Stimulated activated CD4-positive, alpha-beta T cell treated with anti-CD3 and anti-CD28 coated beads, Interleukin-1b, Interleukin-23, amount 100 ng/mL, for 24 hours (primary cell): ENCODE measurements at places on chromosomes 12 and 14.

DNA sequence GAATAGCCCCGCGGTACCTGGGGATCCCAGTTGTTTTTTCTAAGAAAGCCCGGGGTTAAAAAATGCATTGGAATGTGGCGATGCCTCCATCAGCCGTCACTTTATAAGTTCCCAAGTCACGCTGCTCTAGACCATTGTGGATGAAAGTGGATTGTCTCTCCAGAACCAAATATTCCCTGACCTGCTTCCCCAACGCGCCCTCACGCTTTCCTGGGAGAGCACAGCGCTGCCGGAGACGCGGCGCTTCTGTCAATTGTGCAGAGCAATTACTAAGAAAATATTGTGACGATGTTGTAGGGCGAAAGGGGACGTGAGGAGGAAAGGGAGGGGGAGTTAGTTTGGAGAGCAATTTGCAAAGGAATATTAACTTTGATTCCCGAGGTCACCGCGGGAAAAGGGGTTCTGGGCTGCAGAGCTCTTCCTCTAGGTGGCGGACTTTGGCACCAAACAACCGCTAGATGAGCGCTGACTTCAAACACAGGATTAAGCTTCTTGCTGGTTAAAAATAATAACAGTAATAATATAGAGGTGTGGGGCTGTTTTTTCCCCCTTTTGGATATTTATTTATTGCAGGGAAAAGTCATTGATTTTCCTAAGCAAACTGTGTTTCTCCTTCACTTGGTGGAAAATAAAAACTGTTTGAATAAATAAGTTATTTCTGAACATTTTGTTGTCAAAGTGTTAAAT lies 9.6 kb upstream of the FOXG1 start:
- no peak for DNase-seq

- no peak for DNase-seq
Measured at GRCh38 chr14:77212097-77212870, 30.7 kb downstream of the TMEM63C start.

DNA sequence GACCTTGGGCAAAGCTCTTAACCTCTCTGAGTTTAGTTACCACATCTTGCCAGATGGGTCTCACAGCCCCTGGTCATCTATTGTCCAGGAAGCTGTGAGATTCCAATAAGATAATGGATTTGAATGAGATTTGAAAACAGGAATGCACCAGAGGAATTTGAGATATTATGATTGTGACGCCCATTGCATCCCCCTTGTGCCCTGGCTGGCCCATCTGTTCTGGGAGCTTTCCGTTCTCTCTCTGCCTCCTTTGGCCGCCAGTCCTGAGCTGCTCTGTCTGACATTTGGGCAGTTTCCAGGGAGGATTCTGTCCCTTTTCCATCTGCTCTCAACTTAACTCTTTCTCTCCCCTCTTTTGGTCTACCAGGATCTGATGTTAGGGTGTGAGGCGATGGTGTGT lies 24.6 kb downstream of the SRRM4 start:
- DNase-seq, result no peak

- DNase-seq, result no peak
Measured at GRCh38 chr12:51675071-51675803, 84.2 kb downstream of the SCN8A start.

DNA sequence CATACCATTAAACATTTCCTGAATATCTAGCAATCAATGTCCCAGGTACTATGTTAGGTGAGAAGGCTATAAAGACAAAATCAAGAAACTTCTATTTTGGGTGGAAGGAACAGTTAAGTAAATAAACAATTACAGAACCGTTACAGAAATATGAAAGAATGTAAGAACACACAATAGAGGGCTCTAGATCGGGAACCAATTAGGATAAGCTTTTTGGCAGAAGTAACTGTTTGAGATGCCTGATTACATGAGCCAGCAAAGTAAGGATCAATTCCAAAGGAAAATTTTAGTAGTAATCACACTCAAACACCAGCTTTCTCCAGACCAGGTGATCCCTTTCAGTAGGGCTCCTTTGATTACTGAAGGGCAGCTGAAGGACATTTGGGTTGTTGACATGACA lies 33.9 kb downstream of the PPP1R12A start:
- no peak for DNase-seq

DNA sequence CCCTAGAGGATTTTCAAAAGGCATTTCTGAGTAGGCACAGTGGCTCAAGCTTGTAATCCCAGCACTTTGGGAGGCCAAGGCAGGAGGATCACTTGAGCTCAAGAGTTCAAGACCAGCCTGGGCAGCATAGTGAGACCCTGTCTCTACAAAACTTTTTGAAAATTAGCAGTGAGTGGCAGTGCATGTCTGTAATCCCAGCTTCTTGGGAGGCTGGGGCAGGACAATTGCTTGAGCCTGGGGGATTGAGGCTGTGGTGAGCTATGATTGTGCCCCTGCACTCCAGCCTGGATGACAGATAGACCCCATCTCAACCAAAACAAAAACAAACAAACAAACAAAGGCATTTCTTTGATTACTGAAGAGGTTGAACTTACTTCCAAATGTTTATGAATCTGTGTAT lies 201.4 kb downstream of the KIF26A start:
- no peak for DNase-seq

DNA sequence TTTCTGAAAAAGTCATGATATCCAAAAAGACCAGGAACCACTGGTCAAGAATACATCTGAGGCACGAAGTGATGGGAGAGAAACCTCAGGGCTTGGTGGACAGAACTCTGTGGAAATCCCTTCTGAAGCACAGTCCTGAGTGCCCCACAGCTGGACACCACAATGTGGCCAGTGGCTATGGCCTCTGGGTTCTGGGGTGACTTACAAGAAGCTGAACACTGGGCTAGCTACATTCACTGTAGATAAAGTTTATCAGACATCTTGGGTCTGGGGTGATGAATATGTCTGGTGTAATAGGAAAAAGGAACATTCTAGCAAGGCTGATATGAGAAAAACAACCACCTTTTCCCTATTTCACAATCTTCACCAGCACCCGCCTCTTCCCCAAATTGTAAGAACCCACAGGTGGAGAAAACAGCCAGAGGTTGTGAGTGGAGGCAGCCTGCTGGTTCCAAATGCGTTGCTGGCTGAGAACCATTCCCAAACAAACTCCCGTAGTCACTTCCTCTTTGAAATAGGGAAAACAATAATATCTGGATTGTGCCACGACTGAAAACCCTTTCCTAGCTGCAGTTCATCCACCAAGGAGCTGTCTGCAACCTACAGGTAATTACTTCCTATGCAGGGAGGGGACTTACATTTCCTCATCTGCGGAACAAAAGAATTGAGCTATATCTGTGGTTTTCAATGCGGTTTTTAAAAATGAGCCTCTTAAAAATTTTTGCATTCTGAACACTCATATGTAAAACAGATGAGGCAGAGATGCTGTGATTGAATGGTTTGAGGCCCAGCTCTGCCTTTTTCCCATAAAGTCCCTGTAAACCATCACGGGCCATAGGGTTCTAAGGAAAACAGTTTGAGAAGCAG lies 193.6 kb downstream of the SLC41A2 start:
- DNase-seq, result no peak

DNA sequence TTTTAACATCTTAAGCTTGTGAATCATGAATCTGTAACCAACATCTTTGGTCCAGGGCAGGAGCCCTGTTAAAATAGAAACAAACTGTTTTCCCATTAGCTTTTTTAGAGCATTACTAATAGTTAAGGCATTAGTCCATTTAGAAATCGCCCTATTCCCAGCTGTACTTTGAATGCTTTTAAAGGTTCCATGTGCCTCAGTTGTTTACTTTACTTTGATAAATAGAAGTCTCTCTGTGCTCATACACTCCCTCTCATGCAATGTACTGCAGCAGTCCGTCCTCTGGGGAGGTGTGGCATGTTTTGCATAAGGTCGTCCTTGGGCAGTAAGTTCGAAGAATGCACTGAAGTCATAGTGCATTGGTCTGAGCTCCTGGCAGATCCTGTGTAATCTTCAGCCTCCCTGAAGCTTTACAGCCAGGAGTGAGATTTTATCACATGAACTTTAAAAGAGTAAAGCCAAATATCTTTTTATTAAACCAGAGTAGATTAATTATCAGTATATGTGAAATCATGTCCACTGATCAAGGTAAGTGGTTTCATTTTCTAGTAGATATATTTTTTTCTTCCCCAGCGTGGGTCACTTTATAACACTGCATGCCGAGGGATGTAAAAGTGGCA lies 134.7 kb downstream of the FGD4 start:
- no peak for DNase-seq

GRCh38 chr12:123506059-123506842 lies 27.3 kb downstream of the RILPL1 start:
- DNase-seq, result no peak

DNA sequence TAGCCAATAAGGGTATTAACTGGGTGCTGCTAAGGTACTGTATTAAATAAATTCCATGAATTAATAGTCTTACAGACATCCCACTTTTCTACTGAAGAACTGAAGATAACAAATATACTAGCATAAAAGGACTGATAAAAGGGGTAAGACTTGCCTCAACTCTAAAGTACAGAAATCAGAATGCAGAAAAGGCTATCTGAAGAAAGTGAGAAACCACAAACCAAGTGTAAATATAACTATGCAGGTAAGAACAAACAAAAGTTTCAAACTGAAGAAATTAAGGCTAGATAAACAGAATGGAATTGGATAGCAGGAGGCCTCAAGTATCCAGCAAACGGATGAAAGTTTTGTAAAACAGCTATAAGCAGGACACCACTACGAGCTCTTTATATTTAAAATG lies 29.5 kb downstream of the YAF2 start:
- no peak for DNase-seq

GRCh38 chr12:47990351-47991105 lies 13.7 kb downstream of the COL2A1 start:
- DNase-seq, result no peak

DNA sequence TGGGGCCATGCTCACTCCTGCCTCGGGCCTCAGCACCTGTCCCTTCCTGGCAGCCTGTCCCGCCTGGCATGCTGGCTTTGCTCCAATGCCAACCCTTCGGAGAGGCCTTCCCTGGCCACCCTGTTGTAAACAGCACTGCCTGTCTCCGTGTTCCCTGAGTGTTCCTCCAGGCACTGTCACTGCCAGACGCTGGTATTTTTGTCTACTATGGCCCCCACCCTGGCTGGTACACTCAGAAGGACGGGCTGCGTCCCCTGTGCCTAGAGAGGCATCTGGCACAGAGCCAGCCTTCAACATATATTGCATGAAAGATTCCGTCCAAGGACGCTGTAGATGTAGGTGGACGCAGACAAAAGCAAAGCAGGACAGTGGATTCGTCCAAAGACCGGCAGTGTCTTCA lies 2.7 kb upstream of the ASPG start:
- DNase-seq, result no peak

DNA sequence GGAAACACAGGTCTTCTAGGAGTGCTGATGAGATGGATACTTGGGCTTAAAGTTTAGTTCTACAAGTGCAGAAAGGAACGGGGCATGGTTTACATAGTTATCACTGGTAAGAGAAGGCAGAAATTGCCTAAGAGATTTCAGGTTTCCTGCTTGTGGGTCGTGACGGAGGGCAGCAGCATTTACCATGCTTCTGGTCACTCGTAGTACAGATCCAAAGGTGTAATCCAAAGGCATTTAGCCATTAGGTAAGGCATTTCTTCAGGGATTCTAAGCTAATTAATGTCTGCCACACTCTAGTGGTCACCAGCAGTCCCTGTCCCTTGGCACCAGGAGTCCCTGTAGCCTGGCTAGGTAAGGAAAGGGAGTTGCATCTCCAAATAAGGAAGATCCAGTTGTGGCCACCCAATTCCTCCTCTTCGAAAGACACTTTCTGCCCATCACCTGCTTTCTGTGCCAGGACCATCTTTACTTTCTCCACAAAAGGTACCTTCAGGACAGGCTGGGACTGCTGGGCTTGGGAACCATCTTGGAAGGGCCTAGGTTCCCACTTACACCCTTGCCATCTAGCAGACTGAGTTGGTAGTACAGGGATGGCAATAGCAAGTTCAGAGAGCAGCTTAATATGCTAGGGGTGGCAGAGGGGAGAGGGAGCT lies 1.5 kb downstream of the GSTZ1 start:
- DNase-seq, result no peak

DNA sequence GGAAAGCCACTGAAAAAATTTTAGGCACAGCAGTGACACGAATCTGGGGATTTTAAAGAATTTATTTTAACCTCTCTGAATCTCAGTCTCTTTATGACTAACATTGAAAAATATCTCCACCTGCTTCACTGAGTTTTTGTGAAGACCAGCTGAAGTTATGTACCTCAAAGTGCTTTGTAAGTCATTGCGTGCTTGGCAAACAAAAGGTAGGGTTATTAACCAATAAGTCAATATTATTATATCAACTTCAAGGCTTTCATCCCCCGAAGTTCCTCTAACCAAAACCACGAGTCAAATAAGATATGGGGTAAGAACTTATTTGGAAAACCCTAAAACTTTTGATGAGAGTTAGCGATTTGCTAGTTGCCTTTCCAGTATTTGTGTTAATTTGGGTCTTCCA lies 62.3 kb downstream of the HSPB8 start:
- no peak for DNase-seq

DNA sequence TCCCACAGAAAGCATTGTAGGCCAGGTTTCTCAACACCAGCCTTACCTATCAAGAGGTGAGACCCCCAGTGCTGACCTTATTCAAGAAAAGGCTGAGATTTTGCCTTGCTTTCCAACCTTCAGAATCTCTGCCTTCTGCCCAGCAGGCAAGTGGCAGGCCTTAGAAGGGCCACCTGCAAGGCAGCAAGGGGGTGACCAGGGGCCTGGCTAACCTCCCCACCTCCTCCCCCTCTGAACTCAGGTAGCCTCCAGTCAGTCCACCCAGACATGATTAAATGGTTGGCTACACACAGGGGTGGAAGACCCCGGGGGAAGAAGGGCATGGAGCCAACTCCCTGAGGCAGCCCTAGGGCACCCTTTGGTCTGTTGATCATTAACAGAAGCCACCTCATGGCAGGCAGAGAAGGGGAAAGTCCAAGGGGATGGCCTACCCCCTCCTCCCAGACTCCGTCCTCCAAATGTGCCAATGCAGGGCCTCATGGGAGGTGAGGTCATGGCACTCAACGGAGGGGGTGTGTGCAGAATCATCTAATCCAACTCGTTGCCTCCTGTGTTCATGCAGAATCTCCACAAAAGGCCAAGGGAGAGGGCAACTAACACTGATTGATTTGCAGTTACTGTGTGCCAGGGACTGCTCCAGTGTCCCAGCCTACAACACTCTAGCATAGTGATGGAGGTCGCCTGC lies 8.5 kb downstream of the ZFP36L1 start:
- DNase-seq, result no peak

DNA sequence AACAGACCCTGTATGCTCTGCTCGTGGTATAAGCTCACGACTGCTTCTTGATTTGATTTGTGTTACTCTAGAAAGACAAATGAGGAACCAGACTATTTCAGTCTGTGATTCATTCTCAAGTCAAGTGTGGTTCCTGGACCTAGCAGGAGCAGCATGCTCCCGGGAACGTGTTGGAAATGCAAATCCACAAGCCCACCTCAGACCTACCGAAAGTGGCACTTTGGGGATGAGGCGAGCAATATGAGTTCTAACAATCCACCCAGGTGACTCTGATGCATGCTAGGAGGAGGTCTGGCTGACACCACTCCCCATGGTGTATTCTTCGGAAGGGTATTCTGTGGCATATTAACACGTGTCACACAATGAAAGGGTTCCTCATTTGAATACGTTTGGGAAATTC lies 59.5 kb upstream of the TMX1 start:
- DNase-seq, result no peak
